ELF-1 (cell line): ENCODE measurements at places on chromosomes 12 and 14.

GRCh38 chr14:54221432-54221803, 175.4 kb upstream of the CDKN3 start:
- DNase-seq, result no peak

DNA sequence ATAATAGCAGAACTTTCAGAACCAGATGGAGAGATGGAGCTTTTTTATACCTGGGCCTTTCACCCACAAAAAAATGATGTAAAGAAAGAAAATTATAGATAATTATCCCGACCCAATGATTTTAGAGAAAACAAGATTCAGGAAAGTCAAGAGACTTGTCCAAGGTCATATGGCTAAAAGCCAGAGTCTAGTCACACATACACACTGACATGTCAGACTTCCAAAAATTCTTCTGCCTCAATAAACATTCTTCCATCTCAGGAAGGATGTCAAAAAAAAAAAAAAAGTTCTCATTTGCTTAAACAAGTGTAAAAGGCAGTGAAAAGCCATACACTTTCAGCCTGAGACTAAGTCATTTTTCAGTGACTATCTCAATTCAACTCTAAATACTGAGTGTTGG, 116.0 kb downstream of the PRICKLE1 start:
- DNase-seq, result no peak

- DNase-seq, result no peak
Measured at GRCh38 chr14:24834956-24835355, 201.0 kb upstream of the GZMB start.

GRCh38 chr14:105793836-105794235, 267.5 kb downstream of the TMEM121 start:
- no peak for DNase-seq

- DNase-seq, result no peak
Measured at GRCh38 chr12:132161036-132161781, 17.0 kb downstream of the NOC4L start.

- no peak for DNase-seq
Measured at GRCh38 chr12:112946236-112947000, 8.1 kb downstream of the OAS3 start.

DNA sequence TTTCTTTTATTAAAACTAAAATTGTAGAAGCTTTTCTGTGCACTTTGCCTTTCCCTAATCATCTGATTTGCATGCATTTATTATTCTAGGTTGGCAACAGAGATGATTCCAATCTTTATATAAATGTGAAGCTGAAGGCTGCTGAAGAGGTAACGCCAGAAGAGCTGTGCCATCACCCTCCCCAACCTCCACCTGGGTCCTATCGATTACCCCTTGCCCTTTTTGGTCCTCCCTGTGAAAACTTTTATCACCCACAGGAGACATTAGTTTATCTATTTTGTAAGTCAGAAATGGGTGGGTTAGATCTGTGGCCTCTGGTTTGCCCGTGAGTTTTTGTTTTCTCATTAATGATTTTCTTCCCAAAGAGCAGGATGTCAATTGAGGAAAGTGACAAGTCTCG, 22.8 kb downstream of the MTHFD1 start:
- no peak for DNase-seq

GRCh38 chr12:120010661-120011230, 21.7 kb downstream of the BICDL1 start:
- no peak for DNase-seq

- DNase-seq, result no peak
Measured at GRCh38 chr12:44154128-44154527, 318.2 kb downstream of the TMEM117 start.

DNA sequence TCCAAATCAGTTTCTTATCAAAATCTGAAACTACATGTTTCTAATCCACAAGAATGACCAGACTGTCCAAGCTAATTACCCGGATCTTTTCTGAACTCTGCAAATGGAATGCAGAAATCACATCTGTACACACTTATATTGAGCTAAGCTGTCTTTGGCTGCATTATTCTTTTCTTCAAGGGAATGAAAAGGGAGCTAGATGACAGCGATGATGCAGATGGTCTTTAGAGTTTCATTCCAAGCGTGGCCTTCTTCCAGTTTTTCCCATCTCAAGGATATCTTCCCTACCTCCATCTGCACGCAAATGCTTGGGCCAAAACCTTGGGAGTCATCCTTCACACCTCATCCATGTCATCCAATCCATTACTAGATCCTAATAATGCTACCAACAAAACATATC, 12.6 kb downstream of the KCNH5 start:
- DNase-seq, result no peak

GRCh38 chr12:9674226-9674590, 4.7 kb downstream of the CLEC2D start:
- DNase-seq, result no peak

- no peak for DNase-seq
Measured at GRCh38 chr12:86735851-86736250, 479.7 kb upstream of the MGAT4C start.

- no peak for DNase-seq
Measured at GRCh38 chr12:66665435-66665985, 13.4 kb downstream of the GRIP1 start.

DNA sequence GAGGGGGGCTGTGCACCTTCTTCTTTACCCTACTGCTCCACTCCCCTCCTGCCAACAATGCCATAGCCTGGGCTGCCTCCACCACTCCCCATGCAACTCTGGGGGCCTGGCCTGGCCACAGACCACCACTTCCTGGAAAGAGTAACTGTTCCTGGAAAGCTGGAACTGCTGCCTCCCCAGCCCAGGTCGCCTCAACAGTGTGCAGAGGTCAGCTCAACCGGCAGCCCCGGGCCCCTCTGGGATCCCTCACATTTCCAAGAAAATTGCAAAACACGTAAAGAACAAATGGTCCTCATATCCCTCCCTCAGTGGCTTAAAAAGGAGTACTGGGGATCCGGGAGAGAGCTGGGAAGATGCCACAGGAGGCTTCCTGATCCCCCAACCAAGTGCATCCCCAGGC, 22.4 kb upstream of the DIO3 start:
- no peak for DNase-seq

DNA sequence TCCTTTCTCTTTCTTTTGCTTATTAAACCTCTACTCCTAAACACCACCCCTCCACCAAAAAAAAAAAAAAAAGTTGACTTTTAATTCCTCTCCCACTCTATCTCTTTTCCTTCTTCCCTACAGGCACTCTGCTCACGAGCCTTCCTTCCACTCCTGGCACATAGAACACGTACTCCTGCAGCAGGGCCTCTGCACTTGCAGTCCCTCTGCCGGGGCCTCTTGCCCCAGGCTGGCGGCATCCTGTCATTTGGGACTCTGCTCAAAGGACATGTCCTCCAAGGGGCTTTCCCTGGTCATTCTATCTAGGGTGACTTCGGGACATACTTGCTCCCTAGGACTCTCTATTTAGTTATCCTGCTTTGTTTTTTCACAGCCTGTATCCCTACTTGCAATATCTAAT, 7.7 kb downstream of the FOS start:
- peak; percentile 67 for DNase-seq

GRCh38 chr14:60161196-60162107, 3.7 kb downstream of the DHRS7 start:
- DNase-seq, result peak; percentile 8

DNA sequence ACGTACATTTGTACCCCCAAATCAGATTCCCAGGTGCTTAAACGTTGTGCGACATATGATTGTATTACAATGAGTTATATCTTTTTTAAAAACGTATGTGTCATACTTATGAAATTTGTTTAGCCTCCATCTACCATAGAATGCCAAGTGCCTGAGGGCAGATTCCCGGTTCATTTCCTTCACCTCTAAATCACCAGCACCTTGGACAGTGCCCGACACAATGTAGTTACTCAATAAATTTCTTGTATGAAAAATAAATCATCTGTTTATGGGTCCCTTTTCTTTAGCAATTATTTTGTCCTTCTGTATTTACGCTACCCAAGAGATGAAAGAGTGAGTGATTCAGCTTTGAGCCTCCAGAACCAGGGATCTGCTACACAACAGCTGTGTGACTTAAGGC, 157.4 kb downstream of the TBX5 start:
- DNase-seq, result no peak

DNA sequence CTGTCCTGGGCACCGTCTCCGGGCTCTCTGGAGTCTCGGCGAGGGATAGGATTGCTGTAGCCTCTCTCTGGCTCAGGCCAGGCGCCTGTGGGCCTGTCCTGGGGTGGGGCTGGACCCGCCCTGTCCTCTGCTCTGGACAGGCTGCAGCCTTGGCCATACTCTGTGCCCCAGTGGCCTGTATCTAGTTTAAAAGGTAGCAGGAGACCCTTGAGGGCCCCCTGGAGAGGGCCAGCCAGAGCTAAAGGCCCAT, 1.8 kb downstream of the KIF26A start:
- DNase-seq, result peak; percentile 19

- DNase-seq, result peak; percentile 82
Measured at GRCh38 chr14:67532998-67533753, at the start of gene PLEKHH1. PLEKHH1 (plus strand) TSS chr14:67533290; CDS start chr14:67541868, 8,578 bp downstream.

DNA sequence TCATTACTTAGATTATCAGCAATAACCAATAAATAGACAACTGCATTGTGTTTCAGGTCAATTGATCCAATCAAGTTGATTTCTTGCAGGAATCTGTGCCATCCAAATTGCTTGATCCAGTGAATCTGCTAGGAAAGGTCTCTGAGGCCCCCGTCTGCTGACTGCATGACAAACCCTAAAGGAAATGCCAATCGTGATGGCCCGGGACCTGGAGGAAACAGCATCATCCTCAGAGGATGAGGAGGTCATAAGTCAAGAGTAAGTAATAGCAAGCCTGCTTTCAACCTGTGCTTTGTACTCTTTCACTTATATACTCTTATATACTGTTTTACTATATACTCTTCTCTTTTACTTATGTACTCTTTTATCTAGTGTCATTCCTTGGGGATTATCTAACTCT, 1.9 kb downstream of the TTLL5 start:
- DNase-seq, result no peak

GRCh38 chr12:52264435-52264825, 10.0 kb upstream of the KRT86 start:
- DNase-seq, result no peak

DNA sequence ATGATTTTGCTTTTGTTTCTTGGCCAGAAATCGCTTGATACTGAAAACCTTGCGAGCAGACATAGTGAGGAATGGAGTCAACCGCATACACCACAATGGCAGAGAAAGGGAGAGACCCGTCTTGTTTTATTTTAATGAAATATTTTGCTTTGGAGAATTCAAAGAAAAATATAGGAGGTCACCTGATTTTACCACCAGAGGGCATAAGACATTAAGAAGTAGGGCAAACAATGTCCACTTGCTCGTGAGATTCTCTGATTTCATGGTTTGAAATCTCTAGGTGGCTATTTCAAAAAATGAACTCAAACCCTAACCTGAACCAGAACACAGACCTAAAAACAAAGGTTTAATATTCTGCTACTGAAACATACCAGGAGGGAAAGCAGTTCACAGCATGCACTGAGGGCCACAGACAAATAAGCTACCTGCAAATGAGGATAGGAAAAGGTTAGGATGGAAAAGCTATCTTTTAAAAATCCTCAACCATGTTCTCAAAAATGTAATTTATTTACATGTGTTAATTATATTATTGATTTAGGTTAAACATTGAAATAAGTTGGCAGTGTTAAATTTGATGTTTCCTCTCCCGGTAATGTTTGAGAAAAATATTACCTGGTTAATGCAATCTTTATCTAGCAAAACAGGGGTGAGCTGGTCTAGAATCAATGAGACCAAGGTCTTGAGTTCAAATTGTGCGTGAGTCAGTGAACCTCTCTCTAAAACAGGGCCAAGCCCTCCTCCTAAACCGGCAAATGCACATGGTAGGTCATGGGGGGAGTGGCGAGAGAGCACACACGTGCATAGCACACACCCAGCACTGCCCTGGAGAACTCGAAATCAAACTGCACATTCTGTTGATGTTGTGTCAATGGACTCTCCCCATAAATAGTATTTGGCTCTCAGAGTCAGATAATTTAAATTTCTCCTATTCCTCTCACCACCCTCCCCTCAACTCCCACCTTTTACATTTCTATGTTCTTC, 12.5 kb downstream of the IFNG-AS1 start:
- DNase-seq, result no peak

GRCh38 chr12:54683398-54683797, 35.2 kb upstream of the DCD start:
- peak; percentile 66 for DNase-seq

- DNase-seq, result peak; percentile 56
Measured at GRCh38 chr12:102484428-102484958, 4.1 kb upstream of the IGF1 start.

DNA sequence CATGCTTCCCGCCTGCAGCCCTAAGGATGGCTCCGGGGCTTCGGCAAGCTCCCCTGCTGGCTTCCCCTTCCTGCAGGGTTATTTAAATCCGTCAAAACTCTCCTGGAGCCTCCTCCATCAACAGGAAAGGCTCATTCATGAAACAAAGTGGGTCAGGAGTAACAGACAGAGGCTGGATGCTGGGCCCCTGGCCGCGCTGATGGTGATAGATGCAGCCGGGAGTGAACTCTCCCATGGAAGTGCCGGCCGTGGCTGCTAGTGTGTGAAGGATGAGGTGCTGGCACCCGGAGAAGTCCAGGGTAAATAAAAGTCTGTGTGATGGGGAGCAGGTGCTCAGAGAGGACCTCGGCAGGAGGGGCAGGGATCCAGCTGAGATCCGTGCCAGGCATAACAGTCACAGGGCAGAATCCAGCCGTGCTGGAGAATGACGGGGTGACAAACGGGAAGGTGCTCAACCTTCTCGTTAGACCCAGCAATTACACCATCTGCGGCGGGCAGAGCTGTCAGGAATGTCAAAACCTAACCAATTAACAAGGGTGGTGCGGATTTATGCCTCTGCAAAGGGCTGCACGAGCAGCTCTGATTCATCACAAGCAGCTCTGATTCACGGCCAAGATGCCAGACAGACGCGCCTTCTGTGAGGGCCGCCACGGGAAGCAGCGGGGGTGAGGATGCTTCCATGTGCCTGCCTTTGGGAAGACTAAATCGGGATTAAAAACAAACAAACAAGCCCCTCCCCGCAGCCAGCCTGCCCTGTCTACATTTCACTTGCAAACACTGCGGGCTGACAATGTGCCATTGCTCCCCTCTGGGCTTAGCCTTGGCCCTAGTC, 55.6 kb downstream of the SYNE3 start:
- peak; percentile 72 for DNase-seq

- DNase-seq, result no peak
Measured at GRCh38 chr12:60714141-60714900, 1118.5 kb downstream of the SLC16A7 start.

GRCh38 chr14:70685474-70686197, 43.9 kb downstream of the TTC9 start:
- DNase-seq, result no peak

DNA sequence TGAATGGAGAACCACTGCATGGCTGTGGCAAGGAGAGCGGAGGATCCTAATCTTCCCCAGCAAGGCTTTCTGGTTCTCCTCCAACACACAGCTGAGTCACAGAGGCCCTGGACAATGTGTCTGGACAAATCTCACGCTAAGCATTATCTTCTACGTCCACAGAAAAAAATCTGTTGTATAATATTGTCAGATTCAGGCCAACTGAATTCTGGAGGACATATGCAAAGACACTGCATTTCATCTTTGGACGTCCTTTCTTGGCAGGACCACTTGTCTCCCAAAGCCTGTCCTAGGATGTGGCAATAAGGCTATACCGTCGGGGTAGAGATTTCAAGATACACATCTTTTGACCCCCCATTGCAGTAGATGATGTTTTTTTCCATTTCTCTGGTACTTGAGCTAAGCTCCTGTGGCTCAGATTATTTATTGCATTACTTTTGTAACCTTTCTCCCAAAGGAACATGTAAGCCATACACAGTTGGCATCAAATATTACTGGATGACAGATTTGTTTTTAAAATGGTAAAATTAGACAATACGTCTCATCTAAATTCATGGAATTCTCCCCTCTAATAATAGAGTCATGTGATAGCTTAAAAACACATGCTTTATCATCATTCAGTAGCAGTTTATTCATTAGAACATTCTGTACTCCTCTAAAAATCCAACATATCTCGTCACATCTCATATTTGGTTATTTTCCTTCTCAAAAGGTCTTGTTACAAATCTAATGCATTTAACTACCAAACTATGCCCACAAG, 19.4 kb downstream of the LMO3 start:
- no peak for DNase-seq
